HCEC 1CT (cell line): ENCODE measurements at places on chromosomes 12 and 14.

DNA sequence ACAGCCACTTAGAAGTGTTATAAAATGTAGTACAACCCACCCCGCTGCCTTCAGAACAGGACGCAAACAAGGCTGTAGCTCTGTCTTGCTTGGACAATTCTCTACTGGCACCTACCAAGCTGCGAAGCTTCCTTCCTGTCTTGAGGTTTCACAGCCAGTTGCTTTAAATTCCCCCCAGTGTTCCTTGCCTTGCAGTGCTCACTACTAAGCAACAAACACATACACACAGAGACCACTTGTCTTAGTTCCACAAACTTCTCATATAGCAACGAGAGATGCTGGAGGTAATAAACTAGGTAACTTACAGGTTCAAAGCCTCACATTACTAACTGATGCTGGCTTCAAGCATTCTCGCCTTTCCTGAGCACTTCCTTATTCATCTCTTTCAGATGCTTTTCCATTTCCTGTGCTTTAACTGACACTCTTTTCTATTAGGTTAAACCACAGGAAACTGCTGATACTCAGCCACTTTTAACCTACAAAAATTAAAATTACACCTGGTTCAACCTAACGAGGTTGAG, 91.5 kb upstream of the PTGDR start:
- DNase-seq = no peak

- no peak for DNase-seq
These were observed 48.7 kb upstream of the TRAF3 start for GRCh38 chr14:102728501-102728900.

DNA sequence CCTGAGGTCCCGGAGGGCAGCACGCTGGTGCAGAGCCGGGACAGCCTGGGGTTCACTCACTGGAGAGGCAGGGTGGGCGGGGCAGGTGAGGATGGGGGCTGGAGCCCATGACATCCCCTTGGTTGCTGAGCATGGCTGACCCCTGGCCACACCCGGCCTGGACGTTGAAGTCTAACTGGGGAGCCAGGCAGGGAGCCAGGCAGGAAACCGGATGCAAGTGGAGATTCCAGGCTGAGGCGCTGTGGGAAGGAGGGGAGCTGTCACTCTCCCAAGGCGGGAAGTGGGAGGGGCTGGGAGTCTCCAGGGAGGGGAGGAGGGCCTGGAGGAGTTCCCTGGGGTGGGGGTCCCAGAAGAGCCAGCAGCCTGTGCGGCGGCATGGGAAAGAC, 7.7 kb upstream of the INF2 start:
- DNase-seq = peak; percentile 83

DNA sequence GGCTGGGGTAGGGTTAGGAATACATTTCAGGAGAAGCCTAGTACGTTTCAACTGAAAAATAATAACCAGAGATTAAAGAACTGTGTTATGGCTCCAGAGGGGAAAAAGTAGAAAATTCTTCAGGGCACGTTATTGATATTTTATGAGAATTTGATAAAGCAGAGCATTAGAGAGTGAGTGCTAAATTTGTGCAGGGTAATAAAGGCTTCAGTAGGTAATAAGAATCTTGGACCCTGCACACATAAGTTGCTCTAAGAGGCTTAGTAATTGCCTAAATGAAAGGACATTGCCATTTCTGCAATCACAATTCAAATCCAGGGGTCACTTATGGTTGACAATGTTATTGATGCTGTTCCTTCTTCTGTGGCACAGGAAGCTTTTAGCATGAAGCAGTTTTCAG, 439.4 kb upstream of the DCN start:
- no peak for DNase-seq

GRCh38 chr14:105864116-105864515, 337.7 kb downstream of the TMEM121 start:
- DNase-seq = no peak
